ENCODE measurements at places on chromosomes 4 and X. TPM values are rescaled to one million over a fixed set of nuclear protein-coding genes. Genes with fewer than 3 reads are reported as not detected.

- DNase-seq, result no peak
Measured at GRCh38 chr4:1204286-1204827, 32.0 kb upstream of the SPON2 start.

GRCh38 chr4:52968241-52968640, 106.1 kb downstream of the RASL11B start:
- no peak for DNase-seq

- no peak for DNase-seq
Measured at GRCh38 chr4:91958596-91958995, 345.2 kb upstream of the GRID2 start.

The CDX4 gene
- not detected for total RNA-seq

DNA sequence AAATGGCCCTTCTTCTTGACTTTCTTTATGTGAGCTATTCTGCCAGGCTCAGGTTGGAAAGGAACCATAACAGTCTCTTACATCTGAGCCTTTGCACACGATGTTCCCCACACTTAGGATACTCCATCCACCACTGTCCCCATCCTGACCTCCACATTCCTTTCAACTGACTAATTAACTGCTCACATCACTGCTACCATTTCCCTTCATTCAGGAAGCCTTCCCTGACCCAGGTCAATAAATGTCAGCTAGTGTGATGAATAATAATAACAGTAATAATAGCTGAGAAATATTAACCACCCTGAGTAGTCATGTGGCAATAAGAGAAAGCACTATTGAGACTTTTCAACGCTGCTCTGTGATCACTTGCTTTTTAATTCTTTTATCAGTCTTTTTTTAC, 291.7 kb downstream of the KCNIP4 start:
- no peak for DNase-seq

- no peak for DNase-seq
Measured at GRCh38 chr4:82710197-82710929, 88.2 kb downstream of the SCD5 start.

The CXCR3 gene
- total RNA-seq, result not detected

DNA sequence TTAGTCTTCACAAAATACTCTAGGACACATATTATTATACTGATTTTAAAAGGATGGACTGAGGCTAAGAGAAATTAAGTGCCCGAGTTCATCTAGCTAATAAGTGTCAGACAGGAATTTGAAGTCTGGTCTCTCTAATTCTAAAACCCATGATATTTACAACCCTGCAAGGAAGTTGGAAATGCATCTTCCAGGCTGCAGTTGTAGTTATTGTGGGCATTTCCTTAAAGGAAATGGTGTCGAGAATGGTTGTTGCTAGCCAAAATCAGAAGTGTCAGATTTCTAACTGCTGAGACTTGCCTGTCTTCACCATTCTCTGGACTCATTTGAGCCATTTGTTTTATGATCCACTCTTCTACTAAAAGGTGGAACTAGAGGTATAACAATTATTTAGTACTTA, 82.5 kb downstream of the FAT4 start:
- DNase-seq, result no peak

The TBC1D8B gene
- 9.3 TPM for total RNA-seq

- DNase-seq, result no peak
Measured at GRCh38 chrX:108306086-108306485, 132.1 kb downstream of the COL4A6 start.

DNA sequence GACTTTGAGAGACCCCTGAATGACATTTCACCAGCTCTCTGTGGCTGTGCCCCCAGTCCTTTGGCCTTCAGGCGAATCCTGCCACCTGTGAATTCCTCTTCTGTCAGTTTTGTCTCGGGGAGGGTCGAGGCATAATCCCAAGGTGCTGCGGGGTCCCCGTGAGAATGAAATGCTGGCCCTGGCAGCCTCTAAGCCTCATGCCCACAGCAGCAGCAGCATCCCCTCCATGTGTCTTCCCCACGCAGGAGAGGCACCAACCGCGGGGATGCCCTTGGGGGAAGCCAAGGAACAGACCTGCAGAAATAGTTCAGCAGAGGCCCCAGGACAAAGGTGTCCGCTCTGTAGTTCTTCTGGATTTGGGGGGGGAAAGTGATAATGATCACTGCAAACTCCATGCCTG, 104.8 kb downstream of the PHKA2 start:
- DNase-seq, result no peak

DNA sequence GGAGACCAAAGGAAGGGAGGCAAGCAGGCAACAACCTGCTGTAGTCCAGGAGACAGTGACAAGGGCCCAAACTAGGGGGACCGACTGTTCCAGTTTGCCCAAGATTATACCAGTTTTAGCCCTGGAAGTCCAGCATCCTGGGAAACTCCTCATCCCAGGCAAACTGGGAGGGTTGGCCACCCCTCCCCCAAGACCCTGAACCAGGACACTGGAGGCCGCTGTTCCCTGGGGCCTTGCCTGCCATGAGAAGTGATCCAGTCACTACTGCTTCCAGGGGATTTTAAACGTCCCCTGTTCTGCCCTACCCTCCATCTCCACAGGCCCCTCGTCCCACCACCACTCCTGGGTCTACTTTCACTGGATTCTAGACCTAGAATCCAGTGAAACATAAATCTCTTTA, 4.3 kb upstream of the DGAT2L6 start:
- DNase-seq, result no peak

GRCh38 chrX:155886409-155886808, 5.3 kb downstream of the VAMP7 start:
- DNase-seq, result no peak

DNA sequence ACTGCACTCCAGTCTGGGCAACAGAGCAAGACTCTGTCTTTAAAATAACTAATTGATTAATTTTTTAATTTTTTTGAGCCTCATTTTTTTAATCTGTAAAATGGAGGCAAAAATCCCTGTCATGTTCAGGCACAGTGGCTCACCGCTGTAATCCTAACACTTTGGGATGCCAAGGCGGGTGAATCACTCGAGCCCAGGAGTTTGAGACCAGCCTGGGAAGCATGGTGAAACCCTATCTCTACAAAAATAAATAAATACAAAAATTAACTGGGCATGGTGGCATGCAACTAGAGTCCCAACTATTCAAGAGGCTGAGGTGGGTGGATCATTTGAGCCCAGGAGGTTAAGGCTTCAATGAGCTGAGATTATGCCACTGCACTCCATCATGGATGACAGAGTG, 15.4 kb downstream of the AMTN start:
- no peak for DNase-seq
